ENCODE measurements at places on chromosomes 7 and 10.

DNA sequence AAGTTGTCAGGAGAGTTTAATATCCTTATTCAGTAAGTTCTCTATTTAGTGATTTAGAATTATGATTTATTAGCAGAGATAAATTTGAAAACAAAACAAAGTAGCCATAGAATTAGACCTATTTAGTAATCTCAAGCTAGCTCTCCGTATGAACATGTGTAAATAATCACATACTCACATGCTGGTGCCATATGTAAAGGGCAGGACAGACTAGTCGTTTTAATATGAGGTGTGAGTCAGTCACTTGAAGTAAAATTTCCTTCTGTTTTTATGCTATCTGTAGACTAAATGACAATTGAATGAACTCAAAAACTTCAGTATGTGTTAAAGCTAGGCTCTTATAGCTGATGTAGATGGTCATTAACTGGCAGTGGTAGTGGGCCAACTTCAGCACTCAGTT, 67.1 kb downstream of the WAC start:
- H3K4me3 ChIP-seq, result no peak overlapping the region
- DNase-seq, result no peak
- H3K27ac ChIP-seq, result no peak overlapping the region
- H3K4me1 ChIP-seq, result no peaks in the 10 kb centered on the region
- no peaks in the 10 kb centered on the region for H3K27me3 ChIP-seq

DNA sequence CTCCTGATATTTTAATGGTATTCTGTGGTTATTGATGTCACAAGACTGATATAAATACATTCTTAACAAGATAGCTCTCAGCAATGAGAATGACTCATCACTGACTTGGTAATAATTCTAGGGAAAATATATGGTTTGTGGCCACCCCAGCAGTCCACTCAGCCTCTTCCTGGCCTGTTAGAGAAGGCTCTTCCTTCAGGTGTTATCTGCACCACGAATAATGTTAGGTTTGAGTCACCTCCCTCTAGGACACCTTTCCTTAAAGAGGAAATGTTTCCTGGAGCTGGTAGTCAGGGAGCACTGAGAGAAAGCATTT, 163.3 kb downstream of the SVIL start:
- H3K4me1 ChIP-seq, result no peaks in the 10 kb centered on the region
- no peak for DNase-seq
- H3K27me3 ChIP-seq, result no peaks in the 10 kb centered on the region
- no peak overlapping the region for H3K4me3 ChIP-seq
- H3K36me3 ChIP-seq, result no peaks in the 10 kb centered on the region

DNA sequence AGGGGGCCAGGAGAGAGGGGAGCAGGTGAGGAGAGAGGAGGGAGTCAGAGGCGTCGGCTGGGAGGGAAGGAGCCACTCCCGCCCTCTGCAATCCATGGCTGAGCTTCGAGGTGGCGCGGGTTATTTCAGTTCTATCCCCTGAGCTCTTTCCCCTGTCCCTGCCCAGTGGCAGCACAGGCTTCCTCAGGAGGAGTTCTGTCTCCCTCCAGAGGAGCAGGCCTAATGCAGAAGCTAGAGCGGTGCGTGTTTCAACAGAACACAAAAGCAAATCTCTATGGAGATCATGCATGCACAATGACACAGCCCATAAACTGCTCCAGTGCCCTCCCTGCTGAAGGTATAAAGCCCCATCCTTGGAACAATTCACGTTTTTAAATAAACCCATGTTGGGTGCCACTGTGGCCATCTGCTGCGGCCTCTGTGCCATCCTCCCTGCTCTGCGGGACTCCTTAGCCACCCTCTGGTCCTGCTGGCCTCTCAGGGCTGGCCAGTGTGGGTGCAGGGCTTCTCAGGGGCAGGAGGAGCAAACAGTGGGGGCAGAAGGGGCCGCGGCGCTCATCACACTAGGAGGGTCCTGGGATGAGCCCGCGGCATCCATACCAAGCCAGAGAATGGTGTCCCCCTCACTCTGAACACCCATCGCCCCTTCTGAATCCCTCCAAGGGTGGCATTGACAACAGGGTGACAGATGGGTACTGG, 192.6 kb upstream of the LYZL2 start:
- no peak overlapping the region for H3K27ac ChIP-seq
- no peak overlapping the region for H3K4me3 ChIP-seq
- no peaks in the 10 kb centered on the region for H3K27me3 ChIP-seq
- no peaks in the 10 kb centered on the region for H3K4me1 ChIP-seq
- no peak for DNase-seq
- no peaks in the 10 kb centered on the region for H3K36me3 ChIP-seq

DNA sequence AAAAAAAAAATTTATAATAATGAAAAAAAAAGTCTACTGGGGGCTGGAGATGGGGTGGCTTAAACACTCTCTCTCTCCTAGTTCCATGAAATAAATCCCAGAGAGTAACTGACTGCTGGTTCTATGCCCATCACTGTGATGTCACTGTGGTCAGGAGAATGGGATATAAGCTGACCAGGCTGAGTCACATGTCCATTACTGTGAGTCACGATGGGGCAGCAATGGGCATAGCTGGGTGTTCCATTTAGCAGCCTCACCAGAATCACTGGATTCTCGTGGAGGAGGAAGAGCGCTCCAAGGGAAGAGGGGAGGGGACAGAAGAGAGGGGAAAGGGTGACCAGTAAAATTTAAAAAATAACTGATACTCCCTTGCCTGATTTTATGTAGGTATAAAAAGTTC, 37.1 kb downstream of the MASTL start:
- no peaks in the 10 kb centered on the region for H3K4me1 ChIP-seq
- no peaks in the 10 kb centered on the region for H3K36me3 ChIP-seq
- H3K27ac ChIP-seq, result no peak overlapping the region
- no peaks in the 10 kb centered on the region for H3K27me3 ChIP-seq
- no peak for DNase-seq
- H3K4me3 ChIP-seq, result no peak overlapping the region

Data from iPS DF 6.9 (cell line).